Forelimb muscle (tissue), 1 donor: ENCODE measurements at places on chromosomes 16 and 17.

GRCh38 chr17:45346216-45347015 lies 29.6 kb upstream of the MAP3K14 start:
- DNase-seq = no peak

DNA sequence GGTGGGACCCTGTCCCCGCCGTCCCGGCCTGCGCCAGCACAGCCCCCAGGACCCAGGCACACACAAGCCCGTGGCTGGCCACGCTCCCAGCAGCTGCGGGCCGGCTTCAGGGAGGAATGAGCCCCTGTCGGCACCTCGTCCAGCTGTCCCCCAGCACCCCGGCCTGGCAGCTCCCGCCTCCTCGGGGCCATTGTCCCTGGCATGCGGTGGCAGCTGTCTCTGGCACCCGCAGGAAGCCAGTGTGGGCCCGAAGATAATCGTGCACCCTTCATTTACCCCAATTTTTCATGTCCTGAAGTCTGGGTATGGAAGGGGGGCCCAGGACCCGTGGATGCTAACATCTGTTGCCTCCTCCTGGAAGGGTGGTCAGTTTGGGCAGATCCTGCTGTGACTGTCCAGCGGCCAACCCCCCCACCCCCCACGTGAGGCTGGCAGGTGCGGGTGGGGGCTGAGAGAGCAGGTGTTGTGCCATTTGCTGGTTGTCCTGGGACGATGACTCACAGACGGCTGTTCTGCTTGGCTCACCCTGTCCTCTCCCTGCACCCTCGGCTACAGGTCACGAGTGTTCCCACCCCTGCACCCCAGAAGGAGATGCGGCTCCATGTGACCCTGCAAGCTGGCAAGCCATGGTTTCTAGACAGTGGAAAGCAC lies 4.0 kb upstream of the LMF1 start:
- no peak for DNase-seq

GRCh38 chr17:45316434-45317110 lies at the start of gene MAP3K14:
MAP3K14 (minus strand) TSS chr17:45317020; CDS start chr17:45290745, 26,275 bp downstream.
- no peak for DNase-seq

GRCh38 chr16:2493605-2494004 lies 18.7 kb downstream of the TBC1D24 start:
- DNase-seq = no peak

DNA sequence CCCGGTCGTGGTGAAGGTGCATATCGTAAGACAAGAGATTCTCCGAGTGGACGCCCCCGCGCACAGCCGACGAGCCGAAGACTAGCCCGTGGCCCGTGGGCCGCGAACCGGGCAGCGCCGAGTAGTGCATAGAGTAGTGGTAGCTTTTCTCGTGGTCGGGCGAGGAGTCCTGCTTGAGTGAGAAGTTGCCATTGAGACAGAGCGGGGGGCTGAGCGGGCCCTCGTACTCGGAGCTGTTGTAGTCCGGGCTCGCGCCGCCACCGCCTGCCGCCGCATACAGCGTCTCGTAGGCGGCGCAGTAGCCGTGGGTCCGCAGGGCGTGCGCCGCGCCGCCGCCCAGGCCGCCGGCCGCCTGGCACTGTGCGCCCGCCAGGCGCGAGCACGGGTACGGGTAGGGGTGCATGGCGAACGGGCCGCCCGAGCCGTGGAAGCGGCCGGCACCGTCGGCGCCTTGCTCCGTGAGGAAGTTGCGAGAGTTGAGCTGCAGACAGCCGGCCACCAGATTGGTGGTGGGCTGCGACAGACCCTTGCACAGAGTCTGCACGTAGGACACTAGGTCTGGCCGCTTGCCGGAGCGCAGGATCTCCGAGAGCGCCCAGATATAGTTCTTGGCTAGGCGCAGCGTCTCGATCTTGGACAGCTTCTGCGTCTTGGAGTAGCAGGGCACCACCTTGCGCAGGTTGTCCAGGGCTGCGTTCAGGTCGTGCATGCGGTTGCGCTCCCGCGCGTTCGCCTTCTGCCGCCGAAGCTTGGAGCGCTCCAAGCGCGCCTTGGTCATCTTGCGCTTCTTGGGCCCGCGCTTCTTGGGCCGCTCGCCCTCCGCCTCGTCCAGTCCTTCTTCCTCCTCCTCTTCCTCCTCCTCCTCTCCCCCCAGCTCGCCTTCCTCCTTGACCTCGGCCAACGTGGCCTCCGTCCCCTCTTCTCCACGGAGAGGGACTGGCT lies 2.0 kb downstream of the NEUROD2 start:
- DNase-seq = no peak

GRCh38 chr17:40828454-40829044 lies 6.1 kb upstream of the KRT10 start:
- no peak for DNase-seq

- DNase-seq = no peak
These were observed 10.3 kb downstream of the HSPB9 start for GRCh38 chr17:42132941-42133340.

DNA sequence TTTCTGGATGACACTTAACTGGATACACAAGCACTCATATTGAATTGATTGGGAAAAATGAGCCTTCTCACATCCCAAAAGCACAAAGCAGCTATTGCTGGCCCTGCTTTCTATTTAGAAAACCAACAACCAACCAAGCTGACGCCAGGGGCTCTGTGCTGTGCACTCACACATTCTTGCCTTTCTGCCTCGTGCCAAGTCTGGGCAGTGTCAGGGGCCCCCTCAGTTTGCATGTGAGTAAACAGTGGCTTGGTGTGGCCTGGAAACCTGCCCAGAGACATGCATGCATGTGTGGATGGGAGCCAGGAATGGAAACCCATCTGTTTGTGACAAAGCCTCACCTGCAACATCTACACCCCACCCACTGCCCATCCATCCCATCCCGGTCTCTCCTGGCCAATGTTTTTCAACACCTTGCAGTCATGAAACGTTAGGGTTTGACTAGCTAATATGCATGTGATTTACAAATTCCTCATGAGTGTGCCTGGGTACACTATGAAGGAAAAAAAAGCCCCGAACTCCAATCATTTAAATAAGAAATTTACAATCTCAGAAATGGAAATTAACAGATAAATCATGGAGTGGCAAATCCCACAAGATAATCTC lies 20.4 kb downstream of the MIEF2 start:
- DNase-seq = no peak

GRCh38 chr16:83630979-83631378 lies 176.8 kb upstream of the HSBP1 start:
- DNase-seq = no peak

DNA sequence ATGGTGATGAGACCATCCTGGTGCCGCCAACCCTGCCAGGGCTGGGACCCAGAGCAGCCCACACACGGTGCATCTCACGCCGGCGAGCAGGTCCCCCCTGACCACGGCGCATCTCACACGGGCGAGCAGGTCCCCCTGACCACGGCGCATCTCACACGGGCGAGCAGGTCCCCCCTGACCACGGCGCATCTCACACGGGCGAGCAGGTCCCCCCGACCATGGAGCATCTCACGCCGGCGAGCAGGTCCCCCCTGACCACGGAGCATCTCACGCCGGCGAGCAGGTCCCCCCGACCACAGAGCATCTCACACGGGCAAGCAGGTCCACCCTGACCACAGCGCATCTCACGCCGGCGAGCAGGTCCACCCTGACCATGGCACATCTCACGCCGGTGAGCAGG lies 59.2 kb downstream of the MRM3 start:
- DNase-seq = no peak

GRCh38 chr17:14545156-14545906 lies 244.4 kb downstream of the HS3ST3B1 start:
- no peak for DNase-seq

DNA sequence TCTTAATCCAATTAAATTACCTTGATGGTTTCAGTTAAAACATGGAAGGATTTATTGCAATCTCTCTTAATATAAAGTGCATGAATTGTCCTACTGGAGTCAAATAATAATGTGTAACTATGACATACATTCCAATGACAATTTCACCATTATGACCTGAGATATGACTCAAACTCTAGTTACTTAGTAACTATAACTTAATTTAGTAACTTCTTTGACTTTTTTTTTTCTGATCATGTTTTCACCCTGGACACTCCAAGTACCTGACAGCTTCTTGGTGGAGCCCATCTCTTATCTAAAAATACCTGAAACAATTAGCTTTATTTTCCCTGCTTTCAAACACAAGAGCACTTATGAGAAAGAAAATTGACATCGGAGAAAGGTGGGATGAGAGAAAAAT lies 123.7 kb downstream of the STX8 start:
- DNase-seq = no peak

GRCh38 chr16:74026373-74027281 lies 270.0 kb upstream of the PSMD7 start:
- DNase-seq = no peak

GRCh38 chr16:59410451-59410850 lies 676.3 kb upstream of the GOT2 start:
- no peak for DNase-seq

- DNase-seq = no peak
These were observed 84.8 kb downstream of the SNX11 start for GRCh38 chr17:48192321-48192731.

- DNase-seq = no peak
These were observed 11.9 kb downstream of the MT4 start for GRCh38 chr16:56576585-56577299.

- DNase-seq = peak; percentile 91
These were observed 13.9 kb upstream of the LPCAT2 start for GRCh38 chr16:55494994-55495421.

DNA sequence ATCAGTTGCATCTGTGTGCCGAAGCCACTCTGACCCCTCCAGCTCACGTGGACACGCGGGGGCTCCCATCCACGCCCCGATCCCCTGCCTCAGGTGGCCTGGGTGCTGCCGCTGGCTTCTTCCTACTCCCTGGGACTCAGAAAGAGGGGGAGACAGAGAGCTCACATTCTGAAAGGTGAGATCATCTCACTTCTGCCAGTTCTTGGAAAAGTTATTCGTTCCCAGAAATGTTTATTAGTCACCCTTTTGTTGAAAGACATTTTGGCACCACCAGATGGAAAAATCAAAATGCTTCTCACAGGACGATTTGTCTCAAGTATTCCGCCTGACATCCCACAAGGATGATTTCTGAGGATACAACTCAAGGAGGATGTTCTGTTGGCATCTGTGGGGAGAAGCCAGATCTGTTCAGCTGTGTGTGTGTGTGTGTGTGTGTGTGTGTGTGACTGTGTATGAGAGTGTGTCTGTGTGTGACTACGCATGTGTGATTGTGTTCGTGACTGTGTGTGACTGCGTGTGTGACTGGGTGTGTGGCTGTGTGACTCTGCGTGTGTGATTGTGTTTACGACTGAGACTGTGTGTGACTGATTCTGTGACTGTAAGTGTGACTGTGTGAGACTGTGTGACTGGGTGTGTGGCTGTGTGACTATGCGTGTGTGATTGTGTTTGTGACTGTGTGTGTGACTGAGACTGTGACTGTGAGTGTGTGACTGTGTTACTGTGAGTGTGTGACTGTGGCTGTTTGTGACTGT lies 207.3 kb downstream of the NTN1 start:
- peak; percentile 85 for DNase-seq

DNA sequence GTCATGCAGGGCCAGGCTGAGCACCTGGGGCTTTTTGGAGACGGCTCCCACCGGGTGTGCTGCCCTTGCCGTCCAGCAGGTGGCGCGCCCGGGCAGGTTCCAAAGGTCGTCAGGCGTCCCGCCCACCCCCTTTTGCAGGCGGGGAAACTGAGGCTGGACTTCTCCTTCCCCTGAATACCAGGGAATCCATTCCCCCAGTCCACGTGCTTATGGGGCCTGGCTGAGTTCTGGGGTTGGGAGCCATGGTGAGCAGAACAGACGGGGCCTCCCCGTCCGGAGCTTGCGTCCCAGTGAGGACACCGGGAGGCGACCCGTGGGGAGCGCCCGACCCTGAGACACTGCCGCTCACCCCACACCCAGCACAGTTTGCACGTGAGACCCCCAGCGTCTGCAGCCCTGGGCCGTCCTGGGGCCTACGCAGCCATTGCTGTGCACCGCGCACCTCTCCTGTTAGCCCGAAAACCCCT lies 51.8 kb upstream of the JPH3 start:
- no peak for DNase-seq

GRCh38 chr16:51710186-51710585 lies 559.1 kb upstream of the SALL1 start:
- DNase-seq = no peak

- DNase-seq = no peak
These were observed 8.6 kb upstream of the PECAM1 start for GRCh38 chr17:64399071-64399766.

GRCh38 chr16:4301968-4302367 lies 13.9 kb upstream of the GLIS2 start:
- no peak for DNase-seq

GRCh38 chr16:76681296-76681695 lies 404.1 kb downstream of the CNTNAP4 start:
- no peak for DNase-seq

DNA sequence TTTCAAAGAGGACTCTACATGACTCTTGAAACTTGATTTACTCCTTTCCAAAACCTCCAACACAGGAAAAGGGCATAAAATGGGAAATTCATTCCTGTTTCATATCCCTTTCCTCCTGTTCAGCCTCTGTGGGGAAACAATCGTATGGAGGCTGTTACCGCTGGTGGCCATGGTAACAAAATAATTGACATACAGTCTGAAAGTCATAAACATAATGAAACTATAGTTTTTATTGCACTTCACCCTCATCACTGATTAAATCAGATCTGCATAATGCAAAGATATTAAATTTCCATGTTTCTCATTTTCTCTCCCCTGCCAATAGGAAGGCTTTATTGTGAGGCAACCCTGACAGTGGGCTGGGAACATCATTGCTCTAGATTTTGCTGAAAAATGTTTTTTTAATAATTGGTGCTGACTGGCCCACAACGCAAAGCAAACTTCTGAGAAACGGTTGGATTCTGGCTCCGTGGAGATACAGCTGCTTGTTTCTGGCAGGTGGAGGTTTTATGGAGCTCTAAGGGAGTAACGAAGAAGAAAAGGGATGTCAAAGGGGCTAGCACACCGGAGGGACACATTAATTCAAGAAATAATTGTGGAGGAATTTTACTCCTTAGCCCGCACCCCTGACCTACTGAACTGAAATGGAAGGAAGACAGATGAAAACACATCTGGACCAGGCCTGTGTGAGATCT lies 154.2 kb upstream of the SHISA6 start:
- DNase-seq = no peak

GRCh38 chr16:87918866-87919680 lies 17.3 kb downstream of the CA5A start:
- DNase-seq = peak; percentile 54

- no peak for DNase-seq
These were observed 48.8 kb downstream of the NLRC5 start for GRCh38 chr16:57038166-57038565.

DNA sequence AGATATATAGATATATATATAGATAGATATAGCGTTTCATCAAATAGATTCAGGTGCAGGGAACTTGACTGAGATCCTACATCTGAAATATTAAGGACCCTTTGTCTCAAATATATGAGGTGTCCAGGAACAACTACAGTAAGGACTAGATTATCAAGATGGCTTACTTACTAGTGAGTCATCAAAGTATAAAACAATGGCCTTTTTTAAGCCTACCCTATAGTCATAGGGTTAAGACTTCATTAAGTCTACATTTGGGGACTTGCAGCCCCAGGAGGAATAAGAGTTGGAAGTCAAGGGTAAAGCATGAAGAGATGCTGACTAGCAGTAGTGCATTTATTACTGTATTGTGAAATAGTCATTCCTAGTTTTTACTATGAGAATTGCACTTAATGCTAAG lies 1023.4 kb downstream of the CDH11 start:
- DNase-seq = no peak
